Activated gamma-delta T cell treated with Interleukin-2 at 50 U/mL for 16 hours (primary cell): ENCODE measurements at places on chromosomes 7 and 10.

DNA sequence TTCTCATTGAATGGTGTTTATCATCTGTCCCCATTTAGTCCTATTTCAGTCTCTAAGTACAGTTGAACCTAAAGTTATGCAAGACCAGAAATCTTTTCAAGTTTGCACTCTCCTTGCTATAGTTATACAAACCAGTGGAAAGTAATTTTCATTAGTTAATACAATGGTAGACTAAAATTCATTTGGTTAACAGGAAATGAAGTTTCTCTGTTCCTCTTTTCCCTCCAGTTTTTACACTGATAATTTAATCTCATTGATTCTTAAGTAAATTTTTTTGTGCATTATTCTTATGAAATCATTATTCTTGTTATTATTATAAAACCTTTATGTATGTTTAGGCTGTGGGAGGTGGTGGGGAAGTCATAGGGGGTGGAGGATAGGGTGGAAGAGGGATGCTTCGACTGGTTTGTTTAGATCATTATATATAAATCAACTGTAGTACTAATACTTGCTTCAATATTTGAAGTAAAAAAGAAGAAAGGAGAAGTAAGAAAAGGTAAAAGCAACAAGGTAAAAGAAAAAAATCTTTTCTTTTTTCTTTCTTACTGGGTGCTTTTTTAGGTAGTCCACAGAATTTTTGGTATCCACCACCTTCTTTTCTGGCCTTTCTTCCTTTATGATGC, 104.1 kb downstream of the GPR85 start:
- DNase-seq = no peak

DNA sequence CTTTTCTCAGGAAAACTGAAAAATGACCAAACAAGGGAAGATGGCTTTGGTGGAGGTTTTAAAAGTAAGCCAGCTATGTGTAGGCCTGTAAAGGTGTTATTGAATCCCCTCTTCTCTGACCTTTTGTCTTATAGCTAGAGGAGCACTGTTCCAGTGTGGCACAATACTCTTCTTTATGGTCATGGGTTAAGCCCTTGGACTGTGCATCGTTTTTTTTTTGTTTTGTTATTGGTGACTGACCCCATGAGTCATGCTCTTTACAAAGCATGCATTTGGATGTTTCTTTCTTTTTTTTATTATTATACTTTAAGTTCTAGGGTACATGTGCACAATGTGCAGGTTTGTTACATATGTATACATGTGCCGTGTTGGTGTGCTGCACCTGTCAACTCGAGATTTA, 19.6 kb upstream of the FAM25A start:
- no peak for DNase-seq

DNA sequence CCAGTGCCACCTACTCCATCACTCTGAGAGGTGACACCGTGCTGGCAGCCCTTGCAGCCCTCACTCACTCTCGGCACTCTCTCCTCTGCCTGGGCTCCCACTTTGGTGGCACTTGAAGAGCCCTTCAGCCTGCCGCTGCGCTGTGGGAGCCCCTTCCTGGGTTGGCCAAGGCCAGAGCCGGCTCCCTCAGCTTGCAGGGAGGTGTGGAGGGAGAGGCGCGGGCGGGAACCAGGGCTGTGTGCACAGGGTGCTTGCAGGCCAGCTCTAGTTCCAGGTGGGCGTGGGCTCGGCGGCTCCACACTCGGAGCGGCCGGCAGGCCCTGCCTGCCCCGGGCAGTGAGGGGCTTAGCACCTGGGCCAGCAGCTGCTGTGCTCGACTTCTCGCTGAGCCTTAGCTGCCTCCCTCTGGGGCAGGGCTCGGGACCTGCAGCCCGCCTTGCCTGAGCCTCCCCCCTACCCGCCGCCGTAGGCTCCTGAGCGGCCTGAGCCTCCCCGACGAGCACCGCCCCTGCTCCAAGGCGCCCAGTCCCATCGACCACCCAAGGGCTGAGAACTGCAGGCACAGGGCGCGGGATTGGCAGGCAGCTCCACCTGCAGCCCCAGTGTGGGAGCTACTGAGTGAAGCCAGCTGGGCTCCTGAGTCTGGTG, 48.7 kb upstream of the SLC35G1 start:
- DNase-seq = no peak

- no peak for DNase-seq
These were observed 462 bp downstream of the KIAA1549 start for GRCh38 chr7:138980563-138981291.

GRCh38 chr10:86217371-86218080, 149.1 kb downstream of the GRID1 start:
- DNase-seq = no peak

DNA sequence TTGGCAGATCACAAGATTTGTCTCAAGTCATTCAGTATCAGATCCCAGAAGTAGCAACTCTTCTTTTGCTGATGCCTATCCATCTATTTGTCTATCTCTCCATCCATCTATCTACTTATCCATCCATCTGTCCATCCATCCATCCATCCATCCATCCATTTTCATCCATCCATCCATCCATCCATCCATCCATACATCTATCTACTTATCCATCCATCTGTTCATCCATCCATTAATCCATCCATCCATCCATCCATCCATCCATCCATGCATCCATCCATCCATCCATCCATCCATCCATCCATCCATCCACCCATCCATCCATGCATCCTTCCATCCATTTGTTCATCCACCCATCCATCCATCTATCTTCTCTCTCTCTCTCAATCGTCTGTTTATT, 142.7 kb downstream of the PFKFB3 start:
- no peak for DNase-seq

DNA sequence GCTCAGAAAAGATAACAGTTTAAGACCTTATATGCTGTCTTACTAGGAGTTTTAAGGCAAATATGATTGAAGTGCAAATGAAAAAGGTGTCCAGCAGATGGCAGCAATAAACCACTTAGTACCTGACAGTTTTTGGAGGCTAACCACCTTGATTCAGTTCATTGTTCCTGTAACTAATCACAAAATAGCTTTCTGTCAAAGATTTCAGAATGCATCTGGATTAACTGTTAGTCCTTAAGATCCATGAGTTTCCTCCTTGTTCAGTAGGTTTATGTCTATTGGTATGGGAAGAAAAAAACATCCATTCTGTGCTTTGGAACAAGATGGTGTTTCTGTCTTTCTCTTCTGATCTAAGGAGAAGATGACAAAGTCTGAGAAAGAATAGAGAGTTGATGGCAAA, 46.6 kb downstream of the CCSER2 start:
- peak; percentile 37 for DNase-seq

- DNase-seq = no peak
These were observed 19.9 kb downstream of the AKR1C2 start for GRCh38 chr10:4983615-4984216.

DNA sequence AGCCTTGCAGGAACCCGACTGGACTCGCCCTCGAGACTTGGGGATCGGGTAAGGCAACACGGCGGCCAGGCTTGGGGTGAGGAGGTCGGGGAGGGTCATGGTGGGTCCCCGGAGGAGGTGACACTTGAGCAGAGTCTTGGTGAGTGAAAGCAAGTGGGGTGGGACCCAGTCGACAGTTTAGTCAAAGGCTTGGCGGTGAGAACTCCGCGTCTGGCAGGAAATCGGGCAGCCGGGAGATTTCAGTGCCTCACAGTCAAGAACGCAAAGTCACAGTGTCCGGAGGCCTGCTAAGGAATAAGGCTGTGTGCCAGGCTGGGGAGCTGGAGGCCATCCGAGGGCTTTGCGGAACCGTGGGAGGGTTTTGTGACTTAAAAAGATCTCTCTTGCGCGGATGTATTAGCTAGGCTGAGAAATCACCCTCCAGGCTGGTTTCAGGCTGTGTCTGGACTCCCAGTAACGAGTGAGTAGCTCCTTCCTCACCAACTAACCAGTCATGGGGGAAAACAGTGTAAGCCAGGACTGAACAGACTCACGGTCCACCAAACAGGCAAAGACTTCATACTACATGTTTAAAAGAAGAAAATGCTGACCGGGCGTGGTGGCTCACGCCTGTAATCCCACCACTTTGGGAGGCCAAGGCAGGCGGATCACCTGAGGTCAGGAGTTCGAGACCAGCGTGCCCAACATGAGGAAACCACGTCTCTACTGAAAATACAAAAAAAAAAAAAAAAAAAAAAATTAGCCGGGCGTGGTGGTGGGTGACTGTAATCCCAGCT, 613 bp downstream of the AP5Z1 start:
- DNase-seq = peak; percentile 52

- peak; percentile 83 for DNase-seq
These were observed 145.3 kb downstream of the CELF2 start for GRCh38 chr10:11162828-11163599.
